ENCODE measurements at places on chromosomes 1 and 21.

DNA sequence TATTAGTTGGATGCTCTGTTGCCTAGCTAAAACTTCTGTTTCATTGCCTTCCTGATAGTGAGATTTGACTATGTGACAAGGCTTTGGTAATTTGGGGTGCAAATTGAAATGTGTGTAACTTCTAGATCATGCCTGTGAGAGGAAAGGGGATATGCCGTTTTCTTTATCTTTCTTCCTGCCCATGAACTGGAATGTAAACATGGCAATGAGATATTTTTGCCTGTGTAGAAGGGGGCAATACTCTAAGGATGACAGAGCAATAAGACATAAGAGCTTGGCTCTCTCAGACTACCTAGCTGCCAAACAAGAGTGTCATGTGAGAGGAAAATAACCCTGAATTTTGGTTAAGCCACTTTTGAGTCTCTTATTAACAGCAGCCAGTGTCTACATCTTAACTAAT is 49.7 kb downstream of the RAP1A start:
- no peak for DNase-seq

DNA sequence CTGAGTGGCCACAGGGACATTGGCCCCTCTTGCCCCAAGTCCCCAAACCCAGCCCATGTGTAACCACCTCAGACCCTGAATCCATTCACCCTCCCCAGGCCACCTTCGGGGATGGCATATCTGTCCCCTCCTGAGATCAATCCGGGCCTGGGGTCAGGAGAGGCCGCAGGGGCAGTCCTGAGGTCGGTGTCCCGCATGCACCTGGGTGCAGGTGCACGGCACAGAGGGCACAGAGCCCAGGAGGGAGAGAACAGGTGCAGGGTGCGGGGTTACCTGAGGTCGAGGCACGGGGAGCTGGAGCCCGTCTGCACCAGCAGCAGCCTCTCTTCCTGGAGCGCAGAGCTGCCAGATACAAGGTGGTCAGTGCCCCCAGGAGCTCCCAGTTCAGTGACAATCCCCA is 16.8 kb downstream of the PANK4 start:
- DNase-seq: no peak

GRCh38 chr1:48007047-48007446 is 9.9 kb upstream of the TRABD2B start:
- no peak for DNase-seq

DNA sequence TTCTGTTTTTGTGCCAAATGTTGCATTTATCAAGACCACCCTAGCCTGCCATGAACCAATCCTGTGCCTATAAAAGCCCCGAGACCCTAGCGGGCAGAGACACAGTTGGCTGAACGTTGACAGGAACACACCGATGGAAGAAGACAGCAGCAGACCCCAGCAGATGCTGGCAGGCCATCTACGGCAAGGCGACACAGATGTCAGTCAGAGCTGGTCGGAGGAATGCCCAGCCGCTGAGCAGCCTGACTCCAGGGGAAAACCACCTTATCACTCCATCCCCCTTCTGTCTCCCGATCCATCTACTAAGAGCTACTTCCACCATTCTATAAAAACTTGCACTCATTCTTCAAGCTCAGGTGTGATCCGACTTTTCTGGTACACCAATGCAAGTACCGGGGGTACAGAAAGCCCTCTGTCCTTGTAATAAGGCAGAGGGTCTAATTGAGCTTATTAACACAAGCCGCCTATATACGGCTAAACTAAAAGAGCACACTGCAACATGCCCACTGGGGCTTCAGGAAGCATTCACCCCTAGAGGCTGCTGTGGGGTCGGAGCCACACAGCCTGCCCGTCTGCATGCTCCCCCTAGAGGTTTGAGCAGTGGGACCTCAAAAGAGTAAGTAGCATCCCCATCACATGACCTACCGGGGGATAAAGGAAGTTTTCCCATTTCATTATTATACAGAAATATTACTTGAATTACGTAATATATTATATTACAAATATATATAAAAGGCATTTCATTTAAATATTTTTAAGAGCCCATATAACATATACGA is 1156.3 kb upstream of the B3GALT2 start:
- DNase-seq: no peak

DNA sequence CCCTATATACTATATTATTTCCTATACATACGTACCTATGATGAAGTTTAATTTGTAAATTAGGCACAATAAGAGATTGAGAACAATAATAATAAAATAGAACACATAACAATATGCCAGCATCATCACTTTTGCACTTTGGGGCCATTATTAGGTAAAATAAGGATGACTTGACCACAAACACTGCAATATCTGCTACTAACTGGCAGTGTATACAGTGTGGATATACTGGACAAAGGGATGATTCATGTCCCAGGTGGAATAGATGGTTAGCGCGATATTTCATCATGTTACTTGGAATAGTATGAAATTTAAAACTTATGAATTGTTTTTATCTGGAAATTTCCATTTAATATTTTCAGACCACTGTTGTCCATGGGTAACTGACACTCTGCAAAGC is 35.4 kb upstream of the TXLNA start:
- no peak for DNase-seq

DNA sequence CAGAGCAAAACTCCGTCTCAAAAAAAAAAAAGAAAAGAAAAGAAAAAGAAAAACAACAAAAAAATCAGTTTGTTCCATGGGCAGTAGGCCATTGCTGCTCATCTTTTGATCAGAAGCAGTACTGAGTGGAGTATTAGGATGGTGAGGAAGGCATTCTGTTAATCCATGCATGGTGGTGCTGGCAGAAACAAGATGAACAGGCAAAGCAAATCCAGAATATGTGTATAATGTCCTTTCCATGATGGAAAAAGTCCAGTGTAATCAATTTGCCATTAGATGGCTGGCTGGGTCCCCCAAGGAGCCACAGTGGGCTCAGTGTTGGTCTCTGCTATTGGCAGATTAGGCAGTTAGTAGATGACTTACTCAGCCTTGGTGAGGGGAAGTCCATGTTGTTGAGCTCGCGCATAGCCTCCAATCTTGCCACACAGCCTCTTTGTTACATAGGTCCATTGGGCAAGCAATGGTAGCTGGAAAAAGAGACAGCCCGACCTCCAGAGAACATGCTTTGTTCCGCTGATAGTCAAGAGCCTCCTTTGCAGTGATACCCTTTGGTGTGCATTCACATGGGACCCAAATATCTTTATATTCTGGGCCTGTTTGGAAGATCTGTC is 23.3 kb downstream of the H3-3A start:
- no peak for DNase-seq

DNA sequence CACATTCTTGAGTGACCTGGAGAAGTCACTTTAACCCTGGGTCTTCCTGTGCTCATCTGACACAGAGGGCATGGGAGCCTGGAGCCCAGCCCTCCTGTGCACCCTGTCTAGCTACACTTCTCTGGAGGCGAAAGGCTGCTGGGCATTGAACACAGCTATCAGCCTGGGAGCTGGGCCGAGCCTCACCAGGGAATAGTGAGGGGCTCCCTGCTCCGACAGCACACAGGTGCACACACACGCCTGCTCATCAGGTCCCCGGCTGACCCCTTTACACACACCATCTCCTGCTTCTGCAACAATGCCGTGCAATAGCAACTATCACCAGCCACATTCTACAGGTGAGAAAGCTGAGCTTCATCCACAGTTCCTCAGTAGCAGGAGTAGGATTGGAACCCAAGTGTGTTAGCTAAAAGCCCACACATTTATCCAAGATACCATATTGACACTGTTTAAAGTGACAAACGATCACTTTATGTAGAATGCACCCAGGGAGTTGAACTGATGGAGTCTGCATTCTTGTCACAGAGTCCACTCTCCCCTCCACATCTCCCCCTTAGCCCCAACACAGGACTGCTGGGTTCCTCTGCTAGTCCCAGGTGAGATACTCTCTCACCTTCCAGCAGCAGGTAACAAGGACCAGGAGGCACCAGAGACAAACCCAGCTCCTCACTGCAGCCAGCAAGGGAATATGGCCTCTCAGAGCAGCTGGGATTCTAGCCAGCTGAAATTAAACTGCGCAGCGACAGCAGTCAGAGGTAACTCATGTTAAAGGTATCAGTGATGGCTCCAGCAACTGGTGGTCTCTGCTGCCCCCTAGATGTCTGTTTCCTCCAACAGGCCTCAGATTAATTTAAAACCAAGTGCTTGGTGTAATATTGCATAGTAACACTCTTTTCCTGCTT is 18.3 kb upstream of the CAPN8 start:
- peak; percentile 72 for DNase-seq

- DNase-seq: no peak
Measured at GRCh38 chr1:42942444-42942843, 16.2 kb downstream of the SLC2A1 start.

GRCh38 chr1:37746806-37747205 is 18.1 kb downstream of the EPHA10 start:
- no peak for DNase-seq

DNA sequence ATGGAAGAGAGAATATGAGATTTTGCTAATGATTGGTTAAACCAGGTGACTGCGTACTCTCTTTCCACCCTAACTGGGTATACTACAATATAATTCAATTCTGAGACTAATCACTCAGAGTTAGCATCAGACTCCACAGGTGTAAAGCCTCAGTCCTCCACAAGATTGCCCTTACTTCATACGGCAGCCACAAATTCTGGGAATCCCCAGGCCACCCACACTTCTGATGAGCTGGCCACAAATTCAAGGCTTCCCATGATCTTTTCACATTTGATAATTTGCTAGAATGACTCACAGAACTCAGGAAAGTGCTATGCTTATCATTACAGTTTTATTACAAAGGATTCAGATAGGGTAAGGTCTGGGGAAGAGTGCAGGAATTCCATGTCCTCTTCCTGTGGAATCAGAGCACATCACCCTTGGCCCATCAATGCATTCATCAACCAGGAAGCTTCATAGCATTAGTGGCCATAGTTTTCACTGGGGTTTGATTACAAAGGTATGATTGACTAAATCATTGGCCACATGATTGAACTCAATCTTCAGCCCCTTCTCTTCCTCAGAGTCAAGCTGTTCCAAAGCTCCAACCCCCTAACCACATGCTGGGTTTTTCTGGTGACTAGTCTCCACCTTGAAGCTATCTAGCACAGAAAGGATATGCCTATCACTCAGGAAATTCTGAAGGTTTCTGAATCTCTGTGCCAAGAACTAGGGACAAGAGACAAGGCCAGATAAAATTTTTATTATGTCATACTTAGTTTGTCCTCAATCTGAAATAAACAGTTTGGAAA is 131.7 kb downstream of the HHIPL2 start:
- DNase-seq: no peak

DNA sequence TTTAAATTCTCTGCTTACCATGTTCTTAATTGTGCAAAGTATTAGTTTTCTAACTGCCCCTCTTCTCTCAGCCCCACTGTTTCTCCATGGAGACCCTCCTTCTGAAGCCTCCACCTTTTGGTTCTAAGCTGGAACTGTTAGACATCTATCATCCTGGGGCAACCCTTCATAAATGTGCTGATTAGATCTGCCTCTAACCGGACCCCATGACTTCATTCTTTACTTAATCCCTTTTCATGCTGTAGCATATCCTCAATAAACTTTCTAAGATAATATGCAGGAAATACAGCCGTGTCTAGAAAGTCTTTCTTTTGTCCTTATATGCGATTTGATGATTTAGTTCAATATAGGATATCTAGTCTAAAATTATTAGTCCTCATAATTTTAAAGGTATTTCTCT is 1020.1 kb downstream of the ADGRL2 start:
- no peak for DNase-seq

DNA sequence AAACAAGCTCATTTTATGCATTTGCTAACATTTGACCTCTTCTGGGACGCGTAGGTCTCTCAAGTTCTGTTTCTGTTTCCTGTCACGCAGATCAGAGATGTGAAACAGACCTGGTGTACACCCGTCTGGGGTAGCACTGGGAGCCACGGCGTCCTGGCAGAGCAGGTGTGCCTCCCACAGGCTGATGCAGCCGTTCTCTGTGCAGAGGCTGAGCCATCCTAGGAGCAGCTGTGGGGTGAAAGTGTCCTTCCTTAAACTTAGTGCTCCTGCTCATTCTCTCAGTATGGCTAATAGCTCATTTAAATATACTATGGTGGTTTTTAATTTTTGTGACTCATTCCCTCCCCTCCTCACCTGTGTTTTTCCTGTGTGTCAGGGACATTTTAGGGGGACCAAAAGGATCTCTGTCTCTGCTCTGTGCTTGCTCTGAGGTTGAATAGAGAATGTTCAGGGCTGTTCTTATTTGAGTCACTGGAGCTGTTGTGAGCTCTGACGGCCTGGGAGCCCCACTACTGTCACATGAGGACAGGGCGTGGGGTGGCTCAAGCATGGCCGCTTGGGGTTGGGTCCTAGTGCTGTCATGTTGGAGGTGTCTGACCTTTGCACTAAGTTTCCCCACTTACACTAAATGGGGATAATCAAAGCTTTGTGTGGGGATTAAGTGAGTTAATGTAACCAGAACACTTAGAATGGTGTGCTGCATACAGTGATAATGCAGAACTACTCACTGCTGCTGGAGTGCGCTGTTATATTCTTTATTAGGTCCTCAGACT is 43.0 kb downstream of the GALNT2 start:
- DNase-seq: no peak

GRCh38 chr1:161381707-161382106 is 14.0 kb upstream of the CFAP126 start:
- DNase-seq: no peak

DNA sequence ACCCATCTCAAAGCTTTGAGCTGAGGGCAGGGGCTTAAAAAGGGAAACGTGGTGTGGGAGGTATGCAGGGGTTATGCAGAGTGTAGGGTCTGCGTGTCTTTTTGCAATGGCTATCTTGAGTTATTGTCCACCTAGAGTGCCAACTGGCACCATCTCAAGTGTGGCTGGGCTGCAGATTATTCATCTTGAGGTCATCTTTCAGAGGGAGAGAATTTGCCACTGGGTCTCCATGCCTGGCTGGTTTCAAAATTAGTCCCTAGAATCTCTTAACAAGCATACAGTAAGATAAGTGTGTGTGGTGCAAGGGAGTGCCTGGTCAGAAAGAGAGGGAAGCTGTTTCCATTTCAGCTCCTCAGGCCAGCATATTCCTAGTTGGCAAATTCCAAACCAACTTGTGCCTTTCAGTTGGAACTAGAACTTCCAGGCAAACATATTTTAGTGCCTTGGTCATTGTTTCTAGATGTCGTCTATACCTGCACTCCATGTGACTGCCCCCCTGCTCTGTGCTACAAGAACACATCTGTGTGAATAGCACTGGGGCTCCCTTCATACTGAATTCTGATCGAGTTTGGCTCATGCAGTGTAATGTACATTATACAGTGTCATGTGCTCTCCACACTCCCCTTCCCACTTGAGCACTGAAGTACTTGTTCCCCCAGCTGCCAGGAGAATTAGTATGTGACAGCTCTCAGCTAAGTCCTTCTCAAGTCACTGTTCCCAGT is 5.0 kb upstream of the OR2T8 start:
- no peak for DNase-seq

- no peak for DNase-seq
Measured at GRCh38 chr1:234369784-234370183, 3.5 kb upstream of the COA6 start.

DNA sequence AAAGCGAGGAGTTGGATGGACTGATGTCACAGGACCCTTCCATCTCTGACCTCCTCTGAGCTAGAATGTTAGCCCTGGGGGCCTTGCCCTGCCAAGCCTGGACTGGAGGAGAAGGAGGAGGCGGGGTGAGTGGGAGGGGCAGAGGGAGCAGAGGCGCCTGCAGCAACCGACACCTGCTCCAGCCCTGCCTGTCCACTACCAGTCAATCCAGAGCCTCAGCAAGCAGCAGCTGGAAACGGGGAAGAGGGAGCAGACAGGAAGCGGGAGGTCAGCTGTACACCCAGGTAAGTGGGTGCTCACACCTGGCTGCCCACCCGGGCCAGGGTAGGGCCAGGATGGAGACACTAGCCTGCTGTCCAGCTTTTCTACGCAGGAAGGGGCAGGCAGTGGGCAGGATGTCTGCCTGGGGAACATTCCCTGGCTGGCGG is at the start of gene IGFN1:
IGFN1 (plus strand) TSS at position 201 of the 428 bp plus-strand sequence. CDS start 2,470 bp downstream, outside the sequence.
- DNase-seq: no peak

All from mucosa of gallbladder (tissue), 1 donor.